ENCODE measurements at places on chromosomes 5 and 9. TPM values are rescaled to one million over a fixed set of nuclear protein-coding genes. Genes with fewer than 3 reads are reported as not detected.
A peak's percentile ranks its signal among the peaks of the same experiment; 100 is the strongest.

- no peak for DNase-seq
These were observed 144.1 kb downstream of the MAT2B start for GRCh38 chr5:163649514-163649913.

Gene PCDHGA3
- 2.9 TPM for total RNA-seq

Gene IL31RA
- total RNA-seq, result not detected

Gene PDCD1LG2
- total RNA-seq, result 51.7 TPM

- no peak for DNase-seq
These were observed 213.8 kb upstream of the ACTBL2 start for GRCh38 chr5:57696389-57696769.

DNA sequence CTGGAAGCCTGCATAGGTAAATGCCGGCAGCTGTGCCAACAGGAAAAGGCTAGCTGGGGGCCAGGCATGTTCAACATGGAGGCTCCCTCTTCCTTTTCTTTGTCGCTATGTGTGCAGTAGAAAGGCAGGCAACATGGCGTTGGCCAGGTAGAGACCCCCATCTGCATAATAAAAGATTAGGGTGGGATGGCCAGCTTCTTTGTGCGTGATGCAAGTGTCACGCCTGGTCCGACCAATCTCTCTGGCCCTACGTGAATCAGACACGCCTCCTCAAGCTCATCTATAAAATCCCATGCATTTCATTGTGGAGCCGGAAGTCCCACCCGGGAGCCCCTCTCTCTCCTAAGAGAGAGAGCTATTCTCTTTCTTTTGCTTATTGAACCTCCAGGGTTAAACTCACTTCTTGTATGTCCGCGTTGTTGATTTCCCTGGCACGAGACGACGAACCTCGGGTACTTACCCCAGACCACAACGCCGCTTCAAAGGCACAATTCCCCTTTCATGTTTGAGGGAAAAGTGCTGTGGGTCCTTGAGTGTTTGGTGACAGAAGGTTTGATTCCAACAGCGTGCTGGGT lies 25.0 kb upstream of the C5orf47 start:
- no peak for DNase-seq

GRCh38 chr9:134323741-134324358 lies 2.4 kb upstream of the RXRA start:
- DNase-seq, result no peak

GRCh38 chr5:148416921-148417320 lies 33.2 kb downstream of the FBXO38 start:
- DNase-seq, result peak; percentile 79

GRCh38 chr5:36624277-36624676 lies 17.9 kb downstream of the SLC1A3 start:
- no peak for DNase-seq

DNA sequence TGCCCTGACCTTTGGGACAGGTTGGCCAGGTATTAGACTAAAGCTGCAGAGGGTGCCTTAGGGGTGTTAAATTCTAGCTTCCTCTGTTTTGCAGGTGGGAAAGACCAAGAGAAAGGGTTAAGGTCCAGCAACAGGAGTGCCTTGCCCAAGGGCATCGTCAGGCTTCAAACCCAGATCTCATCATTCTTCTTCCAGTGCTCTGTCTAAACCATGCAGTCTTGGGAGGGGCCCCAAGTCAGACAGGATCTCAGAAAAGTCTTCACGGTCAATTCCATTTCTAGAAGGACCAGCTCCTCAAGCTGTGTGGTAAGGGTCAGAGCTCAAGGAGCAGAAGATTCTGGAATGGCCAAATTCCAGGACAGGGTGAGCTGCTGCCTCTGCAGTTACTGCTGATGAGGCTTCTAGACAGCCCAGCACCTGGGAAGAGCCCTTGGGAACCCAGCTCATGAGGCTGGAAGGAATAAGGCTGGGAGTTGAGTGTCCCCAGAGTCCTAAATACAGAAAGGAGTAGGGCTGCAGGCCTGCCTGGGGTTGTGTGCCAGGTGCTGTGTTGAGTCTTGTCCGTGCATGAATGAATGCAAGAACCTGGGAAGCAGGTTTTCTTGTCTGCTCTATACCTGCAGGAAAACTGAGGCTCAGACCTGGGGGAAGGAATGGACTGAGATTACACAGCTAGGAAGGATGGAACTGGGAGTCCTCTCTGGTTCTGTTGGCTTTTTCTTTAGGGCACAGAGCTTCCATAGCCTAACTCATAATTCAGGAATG lies 69.3 kb downstream of the WWC1 start:
- no peak for DNase-seq

GRCh38 chr9:136582977-136583735 lies 37.3 kb upstream of the NOTCH1 start:
- DNase-seq, result no peak

Gene PNPLA7
- 0.75 TPM for total RNA-seq

GRCh38 chr9:6758248-6758497 lies 400 bp downstream of the KDM4C start:
- no peak for DNase-seq
